ENCODE measurements at places on chromosomes 12 and 14.

DNA sequence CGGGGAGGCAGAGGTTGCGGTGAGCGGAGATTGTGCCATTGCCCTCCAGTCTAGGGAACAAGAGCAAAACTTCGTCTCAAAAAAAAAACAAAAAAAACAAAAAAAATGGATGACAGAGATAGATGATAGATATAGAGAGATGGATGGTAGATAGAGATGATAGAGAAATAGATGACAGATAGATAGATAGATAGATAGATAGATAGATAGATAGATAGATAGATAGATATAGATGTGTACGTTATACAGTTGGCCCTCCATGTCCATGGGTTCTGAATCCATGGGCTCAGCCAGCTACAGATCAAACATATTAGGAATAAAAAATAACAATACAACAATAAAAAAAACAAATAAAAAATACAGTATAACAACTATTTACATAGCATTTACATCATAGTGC is 12.8 kb upstream of the SLC25A3 start:
- DNase-seq, result no peak

GRCh38 chr12:66678338-66679275 is at the start of gene GRIP1:
GRIP1 (minus strand) TSS chr12:66679076; CDS start chr12:66678904, 172 bp downstream.
- no peak for DNase-seq

- no peak for DNase-seq
Measured at GRCh38 chr12:25725931-25726330, 172.8 kb upstream of the LMNTD1 start.

GRCh38 chr14:69755784-69756183 is 11.2 kb upstream of the SRSF5 start:
- no peak for DNase-seq

- DNase-seq, result no peak
Measured at GRCh38 chr12:22051114-22051698, 5.2 kb downstream of the CMAS start.

Measured in stimulated activated CD8-positive, alpha-beta memory T cell treated with anti-CD3 and anti-CD28 coated beads, Interleukin-7, amount 100 ng/mL, for 1 hour (primary cell).